Naive B cell (primary cell): ENCODE measurements at places on chromosomes 6 and 20. TPM values are rescaled to one million over a fixed set of nuclear protein-coding genes. Genes with fewer than 3 reads are reported as not detected.
A peak's percentile ranks its signal among the peaks of the same experiment; 100 is the strongest.

- H3K4me3 ChIP-seq, result no peak overlapping the region
- H3K4me1 ChIP-seq, result no peaks in the 10 kb centered on the region
- no peak for DNase-seq
- no peaks in the 10 kb centered on the region for H3K27me3 ChIP-seq
These were observed 227.5 kb downstream of the PRL start for GRCh38 chr6:22069306-22069800.

DNA sequence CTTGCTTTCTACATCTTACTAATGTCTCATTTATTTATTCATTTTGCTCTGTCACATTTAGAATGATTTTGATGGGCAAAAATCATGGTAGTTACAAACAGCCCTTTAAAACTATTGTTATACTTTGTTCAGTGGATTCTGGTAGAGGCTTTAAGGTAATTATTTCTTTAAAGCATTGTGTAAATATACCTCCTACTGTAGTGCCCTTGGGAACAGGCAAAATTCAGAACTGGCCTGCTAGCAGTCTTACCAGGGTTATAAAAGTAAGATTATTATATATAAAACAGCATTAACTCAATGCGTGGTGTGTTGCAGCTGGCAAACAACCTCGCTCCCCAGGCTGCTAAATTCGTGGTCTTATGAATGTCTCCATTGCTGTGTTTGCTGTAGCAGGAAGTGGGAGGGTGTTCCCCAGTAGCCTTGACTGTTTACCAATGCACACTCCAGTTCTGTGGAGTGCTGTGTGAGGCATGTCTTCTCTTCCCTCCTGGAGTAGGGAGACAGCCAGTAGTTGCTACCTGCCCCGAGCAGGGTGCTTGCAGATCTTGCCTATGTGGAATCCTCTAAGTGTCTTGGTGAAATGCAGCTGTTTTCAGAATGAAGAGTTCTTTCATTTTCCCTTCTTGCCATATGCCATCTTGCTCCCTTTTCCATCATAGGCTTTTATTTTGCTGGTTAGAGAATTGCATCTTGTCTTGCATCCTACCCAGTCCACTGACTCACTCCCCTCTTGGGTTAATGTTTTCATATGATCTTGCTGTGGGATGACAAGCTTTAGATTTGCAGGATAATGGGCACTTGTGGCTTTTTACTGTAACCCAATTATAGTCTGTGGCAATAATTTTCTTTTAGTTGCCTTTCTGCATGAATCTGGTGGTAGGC lies 45.3 kb downstream of the IGF2R start:
- H3K27ac ChIP-seq, result peak overlapping the region; percentile 58
- H3K4me3 ChIP-seq, result no peak overlapping the region
- no peaks in the 10 kb centered on the region for H3K27me3 ChIP-seq
- H3K36me3 ChIP-seq, result peaks cover 47% of the 10 kb centered on the region

Gene GSTA1
- not detected for polyA plus RNA-seq

Gene SLC26A8
- not detected for polyA plus RNA-seq

DNA sequence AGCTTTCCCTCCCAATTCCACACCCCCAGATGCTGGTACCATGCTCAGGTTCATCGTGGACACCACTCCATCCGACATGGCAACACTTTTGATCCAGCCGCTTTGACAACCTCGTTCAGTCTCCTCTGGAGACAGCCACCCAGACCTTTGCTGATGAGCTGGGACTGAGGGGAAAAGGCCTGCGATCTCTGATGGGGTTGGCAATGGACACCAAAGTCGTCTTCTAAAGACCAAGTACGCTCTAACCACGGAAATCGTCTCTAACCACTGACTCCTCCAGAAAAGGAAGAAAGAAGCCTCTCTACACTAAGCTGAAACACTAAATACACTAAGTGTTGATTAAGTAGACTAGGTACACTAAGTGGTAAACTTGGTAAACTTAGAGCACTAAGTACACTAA lies 26.1 kb upstream of the HLA-E start:
- no peak for DNase-seq
- H3K4me3 ChIP-seq, result peak overlapping the region; percentile 74
- peaks cover 5% of the 10 kb centered on the region for H3K36me3 ChIP-seq
- peaks cover 72% of the 10 kb centered on the region for H3K27me3 ChIP-seq

DNA sequence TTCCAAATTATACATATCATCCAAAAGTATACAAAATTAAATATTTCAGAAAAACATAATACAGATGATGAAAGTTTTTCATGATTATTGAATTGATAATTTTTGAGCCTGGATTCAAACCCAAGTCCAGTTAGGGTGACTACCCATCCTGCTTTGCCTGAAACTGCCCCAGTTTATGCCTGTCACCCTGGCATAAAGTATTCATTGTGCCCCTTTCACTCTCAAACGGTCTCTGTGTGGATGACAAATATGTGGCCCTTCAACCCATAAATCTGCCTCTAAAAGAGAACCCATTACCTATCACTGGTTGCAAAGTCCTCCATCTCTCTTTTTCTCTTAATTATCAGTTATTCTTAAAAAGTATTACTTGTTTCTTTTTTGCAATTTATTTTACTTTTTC lies 553.7 kb upstream of the JARID2 start:
- H3K27me3 ChIP-seq, result no peaks in the 10 kb centered on the region
- no peak for DNase-seq
- H3K36me3 ChIP-seq, result no peaks in the 10 kb centered on the region
- H3K27ac ChIP-seq, result no peak overlapping the region
- no peak overlapping the region for H3K4me3 ChIP-seq
- peaks cover 18% of the 10 kb centered on the region for H3K4me1 ChIP-seq

Gene SAMD10
- 2.0 TPM for polyA plus RNA-seq

- H3K27me3 ChIP-seq, result peaks cover 10% of the 10 kb centered on the region
- no peak for DNase-seq
These were observed 129.6 kb downstream of the TAF4 start for GRCh38 chr20:61935926-61936700.

GRCh38 chr6:132495604-132496079 lies 17.3 kb downstream of the STX7 start:
- H3K36me3 ChIP-seq, result peaks cover 47% of the 10 kb centered on the region
- H3K4me3 ChIP-seq, result peak overlapping the region; percentile 87
- peak overlapping the region; percentile 92 for H3K27ac ChIP-seq
- peaks cover 58% of the 10 kb centered on the region for H3K4me1 ChIP-seq

Gene POU3F2
- not detected for polyA plus RNA-seq

- H3K4me1 ChIP-seq, result no peaks in the 10 kb centered on the region
- no peak overlapping the region for H3K27ac ChIP-seq
- H3K36me3 ChIP-seq, result no peaks in the 10 kb centered on the region
- DNase-seq, result no peak
- H3K27me3 ChIP-seq, result no peaks in the 10 kb centered on the region
- H3K4me3 ChIP-seq, result no peak overlapping the region
These were observed 19.7 kb downstream of the TIAM2 start for GRCh38 chr6:155014670-155015300.

GRCh38 chr6:78851156-78851555 lies 16.2 kb upstream of the IRAK1BP1 start:
- H3K36me3 ChIP-seq, result no peaks in the 10 kb centered on the region
- DNase-seq, result no peak
- no peaks in the 10 kb centered on the region for H3K27me3 ChIP-seq
- no peak overlapping the region for H3K4me3 ChIP-seq

Gene OLIG3
- polyA plus RNA-seq, result not detected

GRCh38 chr6:85192186-85192585 lies 257.7 kb upstream of the NT5E start:
- no peak for DNase-seq
- no peak overlapping the region for H3K4me3 ChIP-seq
- H3K27me3 ChIP-seq, result no peaks in the 10 kb centered on the region
- H3K36me3 ChIP-seq, result no peaks in the 10 kb centered on the region
- H3K4me1 ChIP-seq, result no peaks in the 10 kb centered on the region
- H3K27ac ChIP-seq, result no peak overlapping the region

GRCh38 chr6:122789182-122790027 lies at the start of gene SMPDL3A:
Gene SMPDL3A (plus strand): TSS chr6:122789258. CDS start chr6:122789347, 89 bp downstream.
- peaks cover 22% of the 10 kb centered on the region for H3K4me1 ChIP-seq
- no peak for DNase-seq
- H3K36me3 ChIP-seq, result no peaks in the 10 kb centered on the region
- no peak within 1 kb of the TSS for H3K27ac ChIP-seq
- H3K4me3 ChIP-seq, result peak within 1 kb of the TSS; percentile 72

DNA sequence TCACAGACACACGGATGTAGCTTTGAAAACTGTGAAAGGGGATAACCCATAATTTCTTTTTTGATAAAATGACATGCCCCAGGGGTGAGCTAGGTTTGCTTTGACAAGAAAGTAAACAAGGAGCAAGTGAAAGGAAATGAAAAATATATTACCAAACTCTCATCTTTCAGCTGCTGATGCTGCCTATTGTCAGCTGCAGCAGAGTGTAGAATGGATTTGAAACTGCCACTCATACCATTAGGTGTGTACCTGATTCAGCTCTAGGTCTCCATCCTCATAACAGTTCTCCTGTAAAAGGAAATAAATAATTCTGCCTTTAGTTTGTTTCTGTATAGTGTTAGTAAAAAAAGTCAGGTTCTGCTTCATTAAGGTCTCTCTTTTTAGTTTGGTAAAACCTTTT lies 415.1 kb upstream of the MARCKS start:
- H3K36me3 ChIP-seq, result no peaks in the 10 kb centered on the region
- H3K4me1 ChIP-seq, result no peaks in the 10 kb centered on the region
- no peak overlapping the region for H3K4me3 ChIP-seq
- DNase-seq, result no peak
- H3K27ac ChIP-seq, result no peak overlapping the region
- H3K27me3 ChIP-seq, result peaks cover 10% of the 10 kb centered on the region

Gene MLIP
- not detected for polyA plus RNA-seq

Gene RSPH4A
- not detected for polyA plus RNA-seq

Gene PDE10A
- not detected for polyA plus RNA-seq

GRCh38 chr20:41225091-41225490 lies 87.7 kb downstream of the PLCG1 start:
- H3K4me1 ChIP-seq, result peaks cover 17% of the 10 kb centered on the region
- no peak for DNase-seq
- H3K27ac ChIP-seq, result no peak overlapping the region
- peaks cover 6% of the 10 kb centered on the region for H3K36me3 ChIP-seq

- no peaks in the 10 kb centered on the region for H3K27me3 ChIP-seq
- H3K4me1 ChIP-seq, result peaks cover 25% of the 10 kb centered on the region
- no peaks in the 10 kb centered on the region for H3K36me3 ChIP-seq
These were observed 2.8 kb upstream of the FANCE start for GRCh38 chr6:35449287-35449881.

GRCh38 chr6:35603326-35604202 lies 85.2 kb downstream of the FKBP5 start:
- H3K27ac ChIP-seq, result no peak overlapping the region
- no peak for DNase-seq
- H3K27me3 ChIP-seq, result no peaks in the 10 kb centered on the region

DNA sequence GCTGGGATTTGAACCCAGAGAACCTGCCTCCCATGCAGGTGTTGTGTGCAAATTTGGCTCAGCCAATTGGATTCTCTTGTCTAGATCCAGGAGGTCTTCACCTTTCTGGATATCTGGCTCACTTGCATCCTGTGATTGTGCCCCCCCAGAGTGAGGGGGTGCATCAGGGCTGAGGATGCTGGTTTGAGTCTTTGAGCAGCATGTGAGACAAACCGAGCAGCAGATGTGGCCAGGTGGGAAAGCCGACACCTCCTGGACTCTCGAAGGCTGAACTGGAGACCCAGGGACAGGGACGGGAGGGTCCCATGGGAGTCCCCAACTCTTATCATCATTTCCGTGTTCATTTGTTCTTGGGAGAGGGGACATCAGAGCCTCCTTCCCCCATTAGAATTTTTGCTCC lies 30.6 kb upstream of the SULF2 start:
- DNase-seq, result no peak
- H3K27me3 ChIP-seq, result peaks cover 33% of the 10 kb centered on the region
- no peak overlapping the region for H3K4me3 ChIP-seq
- peaks cover 7% of the 10 kb centered on the region for H3K4me1 ChIP-seq

DNA sequence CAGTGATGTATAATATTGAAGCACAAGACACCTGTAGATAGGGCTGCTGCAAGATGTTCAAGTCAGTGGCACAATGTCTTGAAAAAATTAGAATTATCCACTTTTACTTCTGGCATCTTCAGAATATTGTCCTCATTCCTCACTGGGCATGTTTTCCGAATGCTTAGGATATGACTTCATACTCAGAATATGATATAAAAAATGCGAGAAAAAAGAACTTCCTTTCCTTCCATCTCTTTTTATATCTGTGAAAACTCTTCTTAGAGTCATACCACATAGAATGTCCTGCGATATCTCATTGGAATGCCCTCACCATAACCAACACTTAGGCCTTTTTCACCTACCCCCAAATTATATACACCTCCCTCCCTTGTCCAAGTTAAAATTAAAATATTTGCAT lies 4.6 kb downstream of the MAS1L start:
- H3K4me3 ChIP-seq, result no peak overlapping the region
- no peak for DNase-seq
- H3K27ac ChIP-seq, result no peak overlapping the region
- no peaks in the 10 kb centered on the region for H3K4me1 ChIP-seq

Gene HMGCLL1
- polyA plus RNA-seq, result not detected

Gene RAET1L
- not detected for polyA plus RNA-seq

DNA sequence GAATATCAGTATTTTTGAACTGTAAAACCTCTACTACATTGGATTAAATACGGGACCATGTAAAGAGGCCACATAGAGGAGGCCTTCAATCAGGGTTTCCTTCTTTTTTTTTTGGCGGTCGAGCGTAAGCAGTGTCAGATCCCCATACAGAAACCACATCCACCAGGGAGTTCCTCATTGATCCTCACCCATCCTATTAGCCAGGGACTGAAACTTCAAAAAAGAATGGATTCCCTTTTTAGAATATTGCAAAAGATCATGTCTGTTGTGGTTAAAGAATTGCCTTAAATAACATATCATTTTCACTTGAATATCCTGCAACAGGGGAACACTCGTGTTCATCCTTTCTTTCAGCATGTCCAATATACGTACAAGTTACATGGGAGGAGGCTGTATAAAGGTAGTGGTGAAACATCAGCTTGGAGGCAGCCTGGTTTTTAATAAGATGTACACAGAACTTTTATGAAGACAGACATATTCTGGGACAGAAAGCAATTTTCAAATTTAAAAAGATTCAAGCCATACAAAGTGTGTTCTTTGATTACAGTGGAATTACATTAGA lies 96.1 kb downstream of the PPP1R14C start:
- no peak for DNase-seq
- H3K4me3 ChIP-seq, result no peak overlapping the region
- peaks cover 11% of the 10 kb centered on the region for H3K27me3 ChIP-seq
- no peaks in the 10 kb centered on the region for H3K4me1 ChIP-seq

GRCh38 chr20:444862-445426 lies 17.4 kb downstream of the TBC1D20 start:
- H3K36me3 ChIP-seq, result peaks cover 24% of the 10 kb centered on the region
- no peak for DNase-seq
- H3K27ac ChIP-seq, result no peak overlapping the region
- H3K27me3 ChIP-seq, result no peaks in the 10 kb centered on the region
- H3K4me3 ChIP-seq, result no peak overlapping the region
- peaks cover 5% of the 10 kb centered on the region for H3K4me1 ChIP-seq

GRCh38 chr20:2867081-2867864 lies 6.0 kb upstream of the PTPRA start:
- H3K4me1 ChIP-seq, result peaks cover 5% of the 10 kb centered on the region
- DNase-seq, result no peak
- H3K4me3 ChIP-seq, result no peak overlapping the region
- H3K27me3 ChIP-seq, result peaks cover 9% of the 10 kb centered on the region
- H3K27ac ChIP-seq, result no peak overlapping the region

Gene TFAP2C
- polyA plus RNA-seq, result not detected

Gene TOMM34
- 24.8 TPM for polyA plus RNA-seq

Gene ASF1A
- polyA plus RNA-seq, result 25.8 TPM

- H3K27ac ChIP-seq, result no peak overlapping the region
- DNase-seq, result no peak
- no peaks in the 10 kb centered on the region for H3K4me1 ChIP-seq
- H3K27me3 ChIP-seq, result peaks cover 49% of the 10 kb centered on the region
These were observed 195.9 kb downstream of the SASH1 start for GRCh38 chr6:148538261-148539190.

Gene WFDC2
- polyA plus RNA-seq, result not detected

- no peaks in the 10 kb centered on the region for H3K36me3 ChIP-seq
- no peak overlapping the region for H3K4me3 ChIP-seq
- DNase-seq, result no peak
- H3K4me1 ChIP-seq, result no peaks in the 10 kb centered on the region
These were observed 105.1 kb downstream of the MKKS start for GRCh38 chr20:10328897-10329255.
